ENCODE measurements at places on chromosomes 7 and 10.
A peak's percentile ranks its signal among the peaks of the same experiment; 100 is the strongest.

GRCh38 chr10:29420744-29421143, 131.9 kb downstream of the LYZL1 start:
- no peak for DNase-seq

GRCh38 chr7:32347244-32347828, 142.8 kb downstream of the LSM5 start:
- peak; percentile 67 for DNase-seq

GRCh38 chr10:22624287-22624738, 90.1 kb downstream of the PIP4K2A start:
- DNase-seq: no peak

DNA sequence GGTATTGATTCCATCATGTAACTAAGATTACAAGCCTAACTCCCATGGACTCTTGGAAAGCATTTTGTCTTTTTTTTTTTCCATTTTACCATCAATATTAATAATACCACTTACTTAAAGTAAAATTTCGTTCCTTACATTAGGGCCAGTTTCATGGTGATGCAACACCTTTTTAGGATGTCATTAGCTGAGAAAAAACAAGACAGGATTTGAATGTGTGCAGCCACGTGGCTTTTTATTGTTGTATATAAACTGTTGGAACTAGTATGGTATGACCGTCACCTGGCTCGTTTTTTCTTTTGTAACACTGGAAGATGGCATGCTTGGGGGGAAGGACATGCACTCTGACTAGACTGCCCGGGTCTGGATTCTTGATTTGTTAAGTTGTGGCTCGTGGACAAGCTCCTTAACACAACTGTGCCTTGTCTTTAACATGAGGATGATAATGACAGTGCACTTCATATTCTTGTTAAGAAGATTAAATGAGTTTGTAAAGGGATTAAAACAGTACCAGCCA, 42.1 kb downstream of the ARHGAP21 start:
- no peak for DNase-seq

DNA sequence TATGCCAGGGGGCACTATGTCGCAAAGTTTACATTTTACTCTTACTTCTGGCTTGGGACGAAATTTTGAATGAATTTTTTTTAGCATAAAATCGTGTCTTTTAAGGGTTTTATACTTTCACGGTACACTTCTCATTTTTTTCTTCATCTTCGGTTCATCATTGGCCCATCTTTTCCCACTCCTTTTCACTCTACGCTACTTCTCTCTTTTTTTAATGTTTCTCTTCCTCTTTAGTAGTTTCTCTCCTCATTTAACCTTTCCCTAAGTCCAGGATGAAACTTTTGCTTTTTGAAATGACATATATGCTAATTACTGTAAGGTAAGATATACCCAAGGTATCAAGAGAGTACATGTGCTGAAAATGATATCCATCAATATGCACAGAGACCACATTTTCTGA, 39.5 kb downstream of the C7orf33 start:
- DNase-seq: no peak

DNA sequence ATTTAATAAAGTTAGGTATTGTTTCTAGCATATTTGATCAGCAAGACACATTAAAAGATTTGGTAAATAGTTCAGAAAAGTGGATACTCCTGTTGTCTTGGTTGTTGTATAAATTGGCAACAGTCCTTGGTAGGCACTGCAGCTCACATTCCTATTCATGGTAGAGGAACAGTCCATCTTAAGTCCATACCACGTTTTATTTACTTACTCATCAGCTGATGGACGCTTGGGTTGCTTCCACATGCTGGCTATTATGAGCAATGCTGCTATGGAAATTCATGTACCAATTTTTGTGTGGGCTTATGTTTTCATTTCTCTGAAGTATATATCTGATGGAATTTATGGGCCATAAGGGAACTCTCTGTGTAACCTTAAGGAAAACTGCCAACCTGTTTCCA, 43.3 kb downstream of the C10orf120 start:
- no peak for DNase-seq

DNA sequence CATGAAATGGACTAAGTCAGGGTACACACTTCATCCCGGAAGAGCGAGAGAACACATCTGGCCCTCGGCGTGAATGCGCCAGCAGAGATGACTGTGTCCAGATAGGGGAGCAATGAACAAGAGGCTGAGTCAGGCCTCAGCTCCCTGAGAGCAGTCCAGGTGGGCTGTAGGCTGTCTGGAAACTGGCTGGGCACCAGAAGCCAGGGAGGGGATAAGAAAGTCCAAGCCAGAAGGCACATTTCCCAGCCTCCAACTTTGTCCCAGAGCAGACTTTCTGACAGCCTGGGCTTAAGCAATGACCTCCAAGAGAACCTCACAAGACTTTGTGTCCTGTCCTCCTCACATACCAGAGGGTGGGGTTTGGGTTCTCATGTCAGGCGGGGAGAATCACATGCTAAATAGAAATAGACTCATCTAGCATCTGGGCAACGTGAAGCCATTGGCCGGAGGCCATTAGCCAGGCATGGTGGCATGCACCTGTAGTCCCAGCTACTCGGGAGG, 157.2 kb downstream of the ARHGAP12 start:
- DNase-seq: no peak

DNA sequence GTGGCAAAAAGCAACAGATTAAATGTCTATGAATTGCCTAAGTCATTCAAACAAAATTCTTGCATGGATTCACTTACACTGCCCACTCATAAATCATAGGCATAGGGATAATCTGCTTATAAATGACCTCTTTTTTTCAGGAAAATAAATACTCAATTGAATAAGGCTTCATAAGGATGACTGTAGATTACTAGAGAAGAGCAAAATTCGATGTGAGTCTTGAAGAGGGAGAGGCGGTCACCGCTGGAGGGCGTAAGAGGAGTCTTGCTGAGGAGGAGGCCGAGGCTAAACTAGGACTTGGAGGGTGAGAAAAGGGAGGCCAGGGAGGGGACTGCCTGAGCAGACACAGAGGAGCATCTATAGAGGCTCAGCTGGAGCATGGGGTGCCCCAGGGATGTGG, 135.4 kb upstream of the RSU1 start:
- peak; percentile 71 for DNase-seq
